ENCODE measurements at places on chromosomes 2 and 18.

- no peak for DNase-seq
These were observed 121.7 kb downstream of the MMADHC start for GRCh38 chr2:149465873-149466272.

- DNase-seq = no peak
These were observed 9.6 kb downstream of the ICA1L start for GRCh38 chr2:202861987-202862386.

GRCh38 chr18:10476338-10476791, 21.9 kb downstream of the APCDD1 start:
- peak; percentile 82 for DNase-seq

DNA sequence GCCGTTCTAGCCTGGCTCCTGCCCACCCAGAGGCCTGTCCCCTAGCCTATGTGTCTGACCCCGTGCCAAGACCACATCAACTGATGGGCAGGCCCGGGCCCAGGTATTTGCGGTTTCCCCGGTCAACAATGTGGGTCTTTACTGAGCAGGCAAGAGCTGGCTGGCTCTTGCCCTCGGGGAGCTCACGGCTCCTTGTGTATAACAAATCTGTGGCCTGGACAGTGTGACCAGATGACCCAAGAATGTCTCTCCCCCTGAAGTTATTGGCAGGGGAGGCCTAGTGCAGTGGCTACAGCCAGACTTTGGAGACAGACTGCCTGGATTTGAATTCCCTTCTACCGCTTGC, 179.6 kb downstream of the KLHL29 start:
- DNase-seq = no peak

DNA sequence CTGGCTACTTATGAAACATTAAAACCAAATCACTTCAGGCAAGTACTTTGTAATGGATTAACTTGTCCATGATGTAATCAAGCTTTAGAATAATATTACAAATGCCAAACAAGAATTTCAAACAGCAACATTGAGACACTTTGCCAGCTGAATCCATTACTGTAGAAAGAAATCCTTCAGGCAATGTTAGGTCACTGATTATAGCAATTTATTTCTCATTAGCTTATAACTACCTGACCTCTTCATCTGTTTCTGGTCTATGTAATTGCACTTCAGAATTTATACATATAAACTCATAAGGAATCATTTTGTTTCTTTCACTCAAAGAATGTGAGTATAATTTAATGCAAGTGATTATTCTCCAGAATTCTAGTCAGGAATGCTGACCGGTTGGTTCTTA, 692.6 kb upstream of the TMEFF2 start:
- no peak for DNase-seq

GRCh38 chr2:60267122-60267521, 286.3 kb downstream of the BCL11A start:
- DNase-seq = no peak

GRCh38 chr18:50751947-50752346, 67.9 kb downstream of the MRO start:
- no peak for DNase-seq

DNA sequence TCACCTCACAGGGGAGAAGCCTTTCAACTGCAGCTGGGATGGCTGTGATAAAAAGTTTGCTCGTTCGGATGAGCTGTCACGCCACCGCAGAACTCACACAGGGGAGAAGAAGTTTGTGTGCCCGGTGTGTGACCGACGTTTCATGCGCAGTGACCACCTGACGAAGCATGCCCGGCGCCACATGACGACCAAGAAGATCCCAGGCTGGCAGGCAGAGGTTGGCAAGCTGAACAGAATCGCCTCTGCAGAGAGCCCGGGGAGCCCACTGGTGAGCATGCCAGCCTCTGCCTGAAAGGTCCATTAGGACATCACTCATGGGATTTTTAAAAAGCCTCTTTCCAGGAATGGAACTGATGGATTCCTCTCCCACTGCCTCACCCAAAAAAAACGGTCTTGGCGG, 8.9 kb downstream of the KLF11 start:
- no peak for DNase-seq

DNA sequence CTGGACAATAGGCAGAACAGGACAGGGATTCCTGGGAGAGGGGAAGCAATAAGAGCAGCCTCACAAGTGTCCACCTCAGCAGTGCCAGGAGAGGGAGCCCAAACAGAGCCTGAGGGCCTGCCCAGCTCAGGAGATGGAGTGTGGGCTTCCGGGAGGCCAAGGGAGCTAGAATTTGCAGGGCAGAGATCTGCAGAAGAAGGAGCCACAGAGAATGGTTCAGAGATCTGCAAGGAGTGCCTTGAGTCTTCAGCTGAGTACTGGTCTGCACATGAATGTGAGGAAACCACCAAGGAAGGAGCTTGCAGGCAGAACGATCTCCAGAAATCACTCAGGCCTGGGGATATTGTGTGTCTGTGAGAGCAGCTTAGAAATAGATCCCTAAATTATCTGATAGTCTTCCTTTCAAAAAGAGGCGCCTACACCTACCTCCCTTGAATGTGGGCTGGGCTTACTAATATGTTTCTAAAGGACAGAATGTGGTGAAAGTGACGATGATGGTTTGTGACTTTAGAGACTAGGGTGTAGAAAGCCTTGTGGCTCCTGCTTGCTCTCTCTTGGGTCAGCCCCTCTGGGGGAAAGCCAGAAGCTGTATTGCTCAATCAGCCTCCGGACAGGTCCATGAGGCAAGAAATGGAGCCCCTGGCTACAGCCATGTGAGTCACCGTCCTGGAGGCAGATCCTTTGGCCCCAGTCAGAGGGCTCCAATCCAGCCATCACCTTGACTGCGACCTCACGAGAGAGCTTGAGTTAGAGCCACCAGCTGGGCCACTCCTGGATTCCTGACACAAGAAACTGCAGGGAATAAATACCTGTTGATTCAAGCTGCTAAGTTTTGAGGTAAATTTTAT, 7.6 kb upstream of the LPIN1 start:
- DNase-seq = peak; percentile 79

DNA sequence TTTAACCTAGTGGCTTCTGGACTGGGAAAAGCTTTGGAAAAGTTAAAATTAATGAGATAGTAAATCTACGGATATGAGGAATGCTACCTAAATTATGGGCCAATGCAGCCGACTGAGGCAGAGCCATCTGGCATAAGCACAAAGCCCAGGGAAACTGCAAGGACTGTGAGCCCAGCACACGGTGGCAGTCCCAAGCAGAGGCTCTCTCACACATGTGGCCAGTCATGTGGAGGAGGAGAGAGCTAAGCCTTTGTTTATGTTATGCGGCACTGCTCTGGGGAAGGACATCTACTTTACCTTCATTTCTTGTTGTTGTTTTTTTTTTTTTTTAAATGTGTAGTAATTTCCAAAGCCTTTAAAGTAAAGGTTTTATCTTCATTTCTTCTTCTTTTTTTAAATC, 267.0 kb downstream of the STK39 start:
- no peak for DNase-seq

DNA sequence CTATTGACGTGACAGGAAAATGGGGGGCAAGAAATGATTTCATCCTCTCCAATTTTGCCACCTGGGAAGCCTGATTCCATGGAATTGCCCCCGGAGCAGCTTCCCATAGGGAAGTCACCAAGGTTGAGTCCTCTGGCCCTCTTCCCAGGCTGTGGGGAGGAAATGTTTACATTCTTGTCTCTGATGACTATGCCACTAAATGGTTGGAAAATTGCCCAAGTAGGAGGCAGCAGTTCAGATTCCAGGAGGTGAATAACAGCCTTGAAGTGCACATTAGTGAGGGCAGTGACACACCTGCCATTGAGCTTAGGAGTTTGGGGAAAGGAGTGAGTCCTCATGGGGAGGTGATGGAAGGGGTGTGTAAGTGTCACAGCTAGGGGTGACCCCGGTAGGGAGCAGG, 449.2 kb upstream of the DCC start:
- no peak for DNase-seq

- no peak for DNase-seq
These were observed 1052.3 kb upstream of the ZEB2 start for GRCh38 chr2:145572238-145572637.

DNA sequence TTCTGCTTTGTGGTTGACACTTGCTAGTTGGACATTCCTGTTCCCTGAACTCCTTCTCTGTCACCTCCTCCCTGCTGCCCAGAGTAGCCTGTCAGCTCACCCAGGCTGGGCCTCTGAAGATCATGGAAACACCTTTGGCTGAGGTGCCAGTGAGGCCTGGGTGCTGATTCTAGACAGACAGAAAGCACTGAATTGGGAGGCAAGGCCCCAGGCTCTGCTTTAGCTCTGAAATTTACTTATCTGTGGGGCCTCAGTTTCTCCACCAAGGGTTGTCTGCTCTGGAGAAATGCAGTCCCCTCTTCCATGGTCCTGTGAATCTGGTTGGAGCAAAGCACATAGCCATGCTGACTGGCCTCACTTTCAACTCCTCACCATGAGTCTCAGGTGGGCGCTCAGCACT, 104.6 kb upstream of the SIX3 start:
- DNase-seq = no peak

GRCh38 chr2:16325016-16325975, 340.3 kb downstream of the CYRIA start:
- DNase-seq = no peak

DNA sequence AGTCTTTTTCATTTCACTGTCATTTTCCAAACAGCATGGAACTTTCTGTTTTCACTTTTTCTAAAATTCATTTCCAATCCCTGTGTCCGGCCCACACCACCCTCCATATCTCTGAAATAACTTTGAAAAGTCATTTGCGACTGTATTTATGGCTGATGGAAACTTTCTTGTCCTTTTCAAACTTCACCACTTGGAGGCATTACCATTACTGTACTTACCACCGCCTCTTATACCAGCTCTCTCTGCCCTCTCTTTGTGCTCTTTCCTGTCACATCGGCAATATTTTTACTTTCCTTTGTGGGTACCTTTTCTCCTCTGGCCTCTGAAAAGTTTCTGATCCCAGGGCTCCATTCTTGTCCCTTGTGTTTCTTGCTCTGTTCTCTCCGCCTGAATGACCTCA, 39.5 kb upstream of the IL1RL1 start:
- DNase-seq = no peak

DNA sequence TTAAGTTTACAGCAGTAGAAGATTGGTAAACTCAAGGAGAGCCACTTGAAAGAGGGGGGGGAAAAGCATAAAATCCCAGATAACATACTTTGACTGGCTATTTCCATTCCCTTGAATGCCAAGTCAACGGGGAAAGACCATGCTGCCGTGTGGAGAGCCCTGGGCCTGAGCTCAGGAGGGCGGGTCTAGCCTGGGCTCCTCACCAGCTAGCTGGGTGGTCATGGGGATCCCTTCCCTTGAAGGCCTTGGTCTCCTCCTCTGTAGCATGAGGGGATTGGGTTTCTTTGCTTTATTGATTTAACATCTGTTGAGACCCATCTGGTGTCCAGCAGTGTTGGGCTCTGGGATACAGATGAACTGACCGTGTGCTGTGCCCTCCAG, 35.0 kb downstream of the TEX51 start:
- DNase-seq = no peak

GRCh38 chr2:132923787-132924186, 253.8 kb upstream of the LYPD1 start:
- DNase-seq = no peak

GRCh38 chr2:203808046-203808750, 59.4 kb upstream of the CTLA4 start:
- peak; percentile 71 for DNase-seq

DNA sequence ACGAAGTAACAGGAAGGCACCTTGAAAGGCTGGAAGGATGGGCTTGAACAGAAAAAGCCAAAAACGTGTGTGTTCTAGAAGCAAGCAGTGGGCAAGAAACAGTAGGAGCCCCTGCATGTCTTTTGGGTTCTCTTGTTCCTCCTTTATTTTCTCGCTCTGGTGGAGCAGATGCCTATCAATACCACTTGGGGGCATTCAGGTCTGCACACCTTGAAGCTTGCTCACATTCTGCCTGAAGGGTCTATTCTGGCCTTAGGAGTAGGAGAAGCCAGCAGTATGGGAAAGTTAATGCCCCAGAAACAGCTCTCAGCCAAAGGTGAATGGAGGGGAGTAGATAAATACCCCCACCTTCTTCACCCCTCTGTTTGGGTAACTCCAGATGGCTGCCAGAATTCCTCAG, 204.5 kb downstream of the TXNL1 start:
- no peak for DNase-seq
